ENCODE measurements at places on chromosomes 1 and 21. TPM values are rescaled to one million over a fixed set of nuclear protein-coding genes. Genes with fewer than 3 reads are reported as not detected.

Gene KRTAP7-1
- total RNA-seq, result 3.4 TPM

GRCh38 chr1:175320804-175321203 lies 128.2 kb upstream of the KIAA0040 start:
- no peak for DNase-seq

- DNase-seq, result peak; percentile 31
These were observed 144.3 kb upstream of the KCNE2 start for GRCh38 chr21:34219334-34220060.

Gene OSCP1
- total RNA-seq, result 10.4 TPM

- no peak for DNase-seq
These were observed 3.5 kb downstream of the SLC2A7 start for GRCh38 chr1:9022773-9023172.

DNA sequence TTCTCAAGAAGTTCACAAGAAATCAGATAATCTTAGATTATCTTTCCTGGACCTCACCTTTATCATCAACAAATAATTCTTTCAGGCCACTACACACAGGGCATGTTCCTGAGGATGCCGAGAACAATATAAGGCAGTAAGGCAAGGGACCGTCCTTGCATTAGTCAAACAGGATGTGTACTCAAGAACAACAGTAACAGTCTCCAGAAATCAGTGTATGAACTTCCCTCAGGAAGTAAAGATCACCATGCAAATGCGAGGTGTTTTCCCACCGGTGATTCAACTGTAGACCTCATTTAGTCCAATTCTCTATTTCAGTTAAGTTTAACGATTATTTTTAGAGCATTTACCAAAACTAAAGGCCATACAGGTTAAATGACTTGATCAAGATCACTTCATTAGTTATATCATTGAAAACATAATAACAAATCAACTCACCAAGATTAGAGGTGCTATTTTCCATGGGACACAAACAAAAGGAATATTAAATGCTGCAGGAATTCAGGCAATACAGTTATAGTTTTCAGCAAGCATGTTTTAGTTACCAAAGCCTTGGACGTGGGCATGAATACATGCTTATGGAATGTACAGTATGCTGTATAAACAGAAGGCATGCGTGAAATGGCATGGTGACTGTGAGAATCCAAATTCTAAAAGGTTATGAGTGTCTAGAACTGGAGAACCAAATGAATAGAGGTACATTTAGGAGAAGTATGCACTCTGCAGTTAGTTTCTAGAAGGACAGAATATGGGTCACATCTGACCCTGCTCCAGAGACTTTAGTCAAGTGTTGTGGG lies 145.2 kb downstream of the TNR start:
- no peak for DNase-seq

DNA sequence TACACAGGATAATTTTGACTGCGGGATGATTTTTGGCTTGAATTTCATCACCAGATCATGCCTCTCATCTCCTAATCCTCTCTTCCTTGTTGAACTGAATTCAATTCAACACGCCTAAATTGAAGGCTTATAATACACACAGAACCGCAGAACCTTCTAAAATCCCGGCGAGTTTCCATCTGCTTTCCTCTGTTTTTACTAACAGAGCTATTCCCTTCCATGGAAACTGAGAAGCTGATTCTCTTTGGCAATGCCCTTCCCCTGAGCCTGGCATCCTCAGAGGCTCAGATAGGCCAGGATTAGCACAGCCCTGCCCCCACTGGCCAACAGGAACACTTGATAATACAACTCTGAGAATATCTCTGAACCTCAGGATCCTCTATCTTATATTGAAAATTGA lies 130.2 kb downstream of the CAPN8 start:
- DNase-seq, result no peak

Gene LAPTM5
- 16.8 TPM for total RNA-seq

GRCh38 chr21:37128076-37128475 lies 55.0 kb downstream of the TTC3 start:
- DNase-seq, result no peak

Gene UBXN10
- total RNA-seq, result 1.6 TPM

DNA sequence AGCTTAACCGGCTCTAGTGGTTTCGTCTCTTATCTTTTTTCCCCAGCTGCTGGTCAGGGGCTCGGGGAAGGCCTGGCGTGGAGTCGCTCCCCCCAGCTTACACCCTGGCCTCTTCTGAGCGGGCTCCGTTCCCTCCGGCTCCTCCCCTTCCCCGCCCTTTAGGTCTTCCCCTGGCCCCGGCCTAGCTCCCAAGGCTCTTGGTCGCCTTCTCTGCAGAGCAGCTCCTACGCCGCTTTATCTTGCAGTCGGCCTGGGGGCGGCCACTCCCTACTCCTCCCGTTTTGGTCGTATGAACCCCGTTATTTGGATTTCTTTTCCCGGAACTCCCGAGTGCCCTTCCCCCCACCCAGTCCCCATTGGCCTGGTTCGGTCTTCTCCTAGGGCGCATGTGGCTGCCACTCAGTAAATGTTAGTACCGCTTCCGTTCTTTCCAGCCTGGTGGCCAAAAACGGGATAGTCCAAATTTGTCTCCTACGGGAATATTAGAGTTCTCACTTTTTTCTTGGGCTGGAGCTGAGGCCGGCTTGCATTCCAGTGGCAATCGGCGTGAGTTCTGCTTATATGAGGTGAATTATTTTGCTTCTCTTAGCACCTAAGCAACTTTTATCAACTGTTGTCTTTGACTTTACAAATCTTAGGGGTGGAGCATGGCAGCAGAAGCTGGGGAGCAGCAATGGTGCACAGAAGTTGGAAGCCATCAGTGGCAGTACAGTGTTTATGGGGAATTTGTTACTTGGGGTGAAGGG lies 467 bp downstream of the THRAP3 start:
- DNase-seq, result peak; percentile 79

DNA sequence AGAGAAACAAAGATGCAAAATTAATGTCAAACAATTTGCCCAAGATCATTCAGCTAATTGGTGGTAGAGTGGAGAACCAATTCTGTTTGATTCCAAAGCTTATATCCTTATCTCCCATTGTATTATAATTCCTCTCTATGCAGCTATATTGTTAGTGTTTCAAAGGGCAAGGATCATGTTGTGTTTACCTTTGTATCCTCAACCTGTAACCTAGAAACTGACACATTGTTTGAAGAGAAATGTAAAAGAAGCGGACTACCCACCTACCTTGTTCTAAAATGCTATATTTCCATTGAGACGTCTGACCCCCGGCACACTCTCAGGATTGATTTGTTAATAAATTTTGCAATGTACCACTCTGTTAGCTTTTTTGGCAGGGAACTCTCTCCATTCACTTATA lies 9.3 kb downstream of the RAVER2 start:
- DNase-seq, result no peak

DNA sequence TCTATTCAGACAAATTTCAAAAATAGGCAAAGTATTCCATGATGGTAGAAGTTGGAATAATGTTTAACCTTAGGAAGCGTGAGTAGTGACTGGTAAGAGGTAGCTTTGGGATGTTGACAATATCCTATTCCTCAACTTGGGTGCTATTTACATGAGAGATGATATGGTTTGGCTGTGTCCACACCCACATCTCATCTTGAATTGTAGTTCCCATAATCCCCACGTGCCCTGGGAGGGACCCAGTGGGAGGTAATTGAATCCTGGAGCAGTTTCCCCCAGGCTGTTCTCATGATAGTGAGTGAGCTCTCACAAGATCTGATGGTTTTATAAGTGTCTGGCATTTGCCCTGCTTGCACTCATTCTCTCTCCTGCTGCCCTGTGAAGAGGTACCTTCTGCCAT lies 67.3 kb downstream of the PLPPR4 start:
- no peak for DNase-seq

DNA sequence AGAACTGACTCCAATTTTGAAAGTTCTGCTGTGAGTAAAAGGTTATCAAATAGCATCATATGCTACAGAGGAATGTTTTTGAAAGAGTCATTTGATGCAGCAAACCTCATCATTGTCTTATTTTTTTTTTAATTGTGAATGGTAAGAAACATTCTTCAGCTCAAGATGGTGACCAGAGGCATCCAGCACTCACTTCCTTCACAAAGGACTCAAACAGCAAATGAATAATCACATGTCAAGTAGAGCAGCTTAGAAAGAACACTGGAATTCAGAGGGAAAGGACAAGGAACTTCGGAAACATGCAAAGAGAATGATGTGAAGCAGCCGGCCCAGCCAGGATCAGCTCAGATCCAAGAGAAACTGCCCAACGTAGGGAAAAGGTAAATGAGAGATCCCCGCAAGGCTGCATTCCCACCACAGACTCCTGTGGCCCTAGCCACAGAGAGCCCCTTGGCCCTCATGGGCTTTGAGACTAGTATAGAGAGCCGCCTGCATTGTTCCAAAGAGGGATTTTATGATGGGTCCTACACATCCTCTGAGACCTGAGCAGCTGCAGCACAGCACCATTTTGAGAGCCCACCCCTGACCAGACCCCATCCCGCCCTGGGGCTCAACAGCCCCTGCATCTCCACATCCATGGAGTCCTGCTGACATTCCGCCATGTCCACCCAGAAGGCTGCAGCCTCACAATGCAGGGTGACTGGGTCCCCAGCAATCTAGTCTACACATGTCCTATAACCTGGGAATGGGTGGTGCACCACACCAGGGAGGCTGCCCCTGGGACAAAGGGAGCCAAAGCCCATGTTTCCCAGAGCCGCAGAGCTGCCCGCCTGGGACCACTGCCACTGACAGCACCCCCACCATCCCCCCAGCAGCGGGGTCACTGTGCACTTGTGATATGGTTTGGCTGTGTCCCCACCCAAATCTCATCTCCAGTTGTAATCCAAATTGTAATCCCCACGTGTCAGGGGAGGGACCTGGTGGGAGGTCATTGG lies 21.2 kb upstream of the UTS2 start:
- DNase-seq, result no peak

GRCh38 chr1:201172999-201173610 lies 17.5 kb upstream of the IGFN1 start:
- DNase-seq, result no peak

GRCh38 chr1:167629681-167630567 lies at the start of gene RCSD1:
Gene RCSD1, plus strand, starts transcription at chr1:167630232. Its CDS starts 192 bp downstream, at chr1:167630424.
- DNase-seq, result no peak

GRCh38 chr1:175579956-175580750 lies 163.2 kb downstream of the TNR start:
- no peak for DNase-seq

DNA sequence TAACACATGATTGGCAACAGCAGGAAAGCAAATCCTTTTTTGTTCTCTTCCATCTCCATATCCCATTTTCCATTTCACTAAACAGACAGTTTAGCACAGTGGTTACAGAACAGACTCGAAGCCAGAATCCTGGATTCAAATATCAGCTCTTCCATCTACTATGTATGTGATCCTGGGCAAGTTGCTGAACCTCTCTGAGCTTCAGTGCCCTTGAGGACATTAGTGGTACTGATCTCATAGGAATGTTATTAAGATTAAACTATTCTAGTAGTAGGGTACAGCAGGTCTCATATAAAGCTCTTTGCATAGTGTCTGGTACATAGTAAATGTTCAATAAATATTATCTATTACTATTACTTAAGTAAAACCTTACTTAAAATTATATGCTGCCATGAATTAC lies 13.8 kb upstream of the HHIPL2 start:
- DNase-seq, result no peak

Gene ALPL
- total RNA-seq, result 4.0 TPM

DNA sequence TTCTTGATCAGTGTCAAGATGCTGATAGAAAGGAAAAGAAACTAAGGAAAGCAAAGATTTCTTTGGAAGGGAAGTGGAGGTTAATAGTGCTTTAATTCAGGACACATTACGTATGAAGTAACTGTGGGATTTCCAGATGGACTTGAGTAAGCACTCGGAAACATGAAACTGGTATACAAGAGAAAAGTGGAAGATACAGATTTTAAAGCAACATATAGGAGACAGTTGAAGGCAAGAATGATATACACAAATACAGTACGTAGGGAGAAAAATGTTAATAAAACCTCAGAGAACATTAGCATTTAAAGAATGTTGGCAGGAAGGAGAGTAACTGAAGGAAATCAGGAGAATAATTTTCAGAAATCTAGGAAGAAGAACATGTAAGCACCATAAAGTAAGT lies 730.9 kb upstream of the ADGRL2 start:
- DNase-seq, result no peak

GRCh38 chr1:175126347-175126746 lies 58.7 kb downstream of the TNN start:
- DNase-seq, result no peak

Gene RBM11
- 0.30 TPM for total RNA-seq

Measured in skin of body (tissue), 3 donors.